ENCODE measurements at places on chromosomes 3 and 15.

GRCh38 chr3:116306720-116307119 is 138.6 kb downstream of the LSAMP start:
- no peak for DNase-seq

DNA sequence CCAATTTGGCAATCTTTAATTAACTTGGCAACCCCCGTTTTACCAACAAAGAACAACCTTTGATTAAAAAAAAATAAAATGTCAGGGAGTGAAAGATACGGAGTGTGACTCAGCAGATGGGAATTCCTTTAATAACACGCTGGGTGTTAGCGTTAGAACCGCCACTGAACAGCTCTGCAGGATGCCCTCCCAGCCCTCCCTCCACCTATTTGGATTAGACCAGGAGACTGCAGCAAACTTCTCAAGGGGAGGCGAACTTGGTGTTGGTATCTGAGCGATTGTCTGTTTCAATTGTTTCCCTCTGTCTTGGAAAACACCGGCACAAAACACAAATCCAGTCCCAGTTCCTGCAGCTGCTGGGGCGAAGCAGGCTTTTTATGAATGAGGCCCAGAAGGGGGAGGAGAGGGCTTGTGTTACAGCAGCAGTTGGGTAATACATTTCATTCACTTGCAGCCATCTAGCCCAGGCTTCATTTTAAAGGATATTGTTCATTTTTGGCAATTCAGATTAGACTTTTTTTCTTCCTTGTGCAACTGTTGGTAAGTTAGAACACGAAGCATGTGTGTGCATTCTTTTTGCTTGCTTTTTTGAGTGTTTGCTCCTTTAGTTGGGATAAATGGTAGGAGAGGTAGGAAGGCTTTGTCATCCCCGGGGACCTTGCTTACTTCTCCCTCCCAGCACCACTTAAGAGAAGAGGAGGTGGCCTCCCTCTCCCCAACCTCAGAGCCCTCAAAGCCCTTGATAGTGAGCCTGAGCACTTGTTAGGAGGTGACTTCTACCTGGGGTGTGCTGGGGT is 152.3 kb downstream of the IGF1R start:
- no peak for DNase-seq

- DNase-seq: no peak
Observed at GRCh38 chr3:129650256-129650872, 43.9 kb upstream of the PLXND1 start.

GRCh38 chr3:1623896-1624295 is 474.8 kb upstream of the CNTN4 start:
- no peak for DNase-seq

All from stimulated activated CD8-positive, alpha-beta memory T cell treated with anti-CD3 and anti-CD28 coated beads, Interleukin-15, amount 100 ng/mL, for 1 hour (primary cell).